ENCODE measurements at places on chromosomes 11 and 22.
A peak's percentile ranks its signal among the peaks of the same experiment; 100 is the strongest.

GRCh38 chr22:46023558-46023981, 46.6 kb upstream of the WNT7B start:
- DNase-seq, result no peak

- no peak for DNase-seq
Observed at GRCh38 chr11:74468936-74469335, 1.6 kb upstream of the KCNE3 start.

DNA sequence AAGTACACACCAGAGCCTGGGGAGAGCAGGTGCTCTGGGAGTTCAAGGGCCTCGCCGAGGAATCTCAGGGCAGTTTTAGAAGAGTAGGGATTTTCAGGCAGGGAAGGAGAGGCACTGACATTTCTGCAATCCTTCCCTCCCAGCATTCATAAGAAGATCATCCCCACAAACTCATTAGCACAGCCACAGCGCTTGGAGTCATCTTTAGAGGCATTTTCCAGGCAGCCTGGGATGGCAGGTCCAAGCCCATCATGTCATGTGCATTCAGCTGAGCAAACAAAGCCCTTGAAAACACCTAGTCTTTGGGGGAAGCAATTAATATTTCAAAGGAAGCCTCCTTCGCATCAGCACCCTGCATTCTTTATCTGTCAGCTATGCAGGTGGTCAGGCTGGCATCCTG, 43.8 kb downstream of the MAP6 start:
- no peak for DNase-seq

- no peak for DNase-seq
Observed at GRCh38 chr11:28858076-28858475, 749.9 kb downstream of the METTL15 start.

DNA sequence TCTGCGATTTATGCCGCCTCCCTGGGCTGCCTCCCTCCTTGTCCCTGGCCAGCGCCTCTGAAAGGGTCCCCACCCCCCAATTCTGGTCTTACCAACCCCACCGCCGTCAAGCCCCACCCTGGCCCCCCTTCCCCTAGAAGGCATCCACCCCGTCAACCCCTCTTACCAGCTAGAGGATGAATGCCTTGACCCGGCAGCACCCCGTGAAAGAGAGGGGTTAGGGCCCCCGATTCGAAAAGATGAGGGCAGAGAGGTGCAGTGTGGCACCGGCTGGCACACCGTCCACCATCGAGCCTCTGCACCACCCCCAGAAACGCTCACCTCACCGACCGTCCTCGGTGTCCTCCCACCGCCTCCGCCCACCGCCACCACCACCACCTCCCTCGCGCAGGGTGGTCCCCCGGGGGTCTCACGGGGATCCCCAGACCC, 559 bp downstream of the ELFN2 start:
- no peak for DNase-seq

DNA sequence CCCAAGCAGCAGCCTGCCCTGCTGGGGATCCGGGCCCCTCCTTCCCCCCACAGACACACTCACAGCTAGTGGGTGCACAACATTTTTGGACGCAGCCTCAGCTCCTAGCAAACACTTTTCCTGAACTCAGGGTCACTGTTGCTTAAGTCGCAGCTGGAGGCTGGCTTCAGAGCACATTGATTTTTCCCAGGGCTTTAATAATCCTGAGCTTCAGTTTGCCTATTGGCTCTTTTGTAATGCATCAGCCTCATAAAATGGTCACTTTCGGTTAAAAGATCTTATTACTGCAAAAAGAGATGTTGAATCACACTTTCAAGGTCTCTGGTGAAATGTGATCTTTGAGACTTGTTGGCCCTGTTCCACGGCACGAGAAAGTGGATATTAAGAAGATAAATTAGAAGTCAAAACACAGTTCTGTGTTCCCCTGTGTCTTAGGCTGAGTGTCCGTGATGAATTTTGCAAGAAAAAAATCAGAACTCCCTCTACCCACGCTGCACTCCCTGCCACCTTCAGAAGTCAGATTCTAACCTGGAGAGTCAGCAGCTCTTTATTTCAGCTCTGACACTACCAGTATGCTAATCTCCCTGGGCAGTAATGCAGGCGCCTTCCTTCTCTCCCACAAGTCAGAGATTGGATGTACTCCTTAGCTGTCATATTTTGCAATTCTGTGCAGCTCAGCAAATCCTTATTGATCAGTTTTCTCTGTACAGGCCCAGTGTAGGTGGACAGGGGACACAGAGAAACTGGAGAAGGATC, 158.2 kb upstream of the E2F8 start:
- DNase-seq, result peak; percentile 54

GRCh38 chr11:11740836-11741235, 100.9 kb upstream of the USP47 start:
- DNase-seq, result no peak

DNA sequence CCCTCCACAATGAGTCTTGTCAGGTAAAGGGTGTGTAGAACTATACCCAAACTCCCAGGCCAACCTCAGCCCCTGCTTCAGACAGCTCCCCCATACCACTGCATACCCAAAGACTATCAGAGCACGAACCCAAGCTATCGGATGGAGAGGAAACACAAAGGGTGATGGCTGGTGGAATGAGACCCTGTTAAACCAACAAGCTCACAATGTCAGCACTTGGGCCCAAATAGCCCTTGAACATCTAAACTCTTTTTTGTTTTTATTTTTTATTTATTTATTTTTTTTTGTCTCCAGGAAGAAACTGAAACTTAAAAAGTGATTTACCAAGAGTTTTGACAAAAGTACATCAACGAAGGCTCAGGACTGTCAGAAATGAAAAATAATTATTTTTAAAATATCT, 10.6 kb downstream of the DGCR2 start:
- DNase-seq, result no peak

GRCh38 chr22:45583504-45583903, 80.8 kb downstream of the FBLN1 start:
- DNase-seq, result no peak

- no peak for DNase-seq
Observed at GRCh38 chr11:17927681-17928343, 85.0 kb downstream of the SERGEF start.

GRCh38 chr11:17197431-17197898, 10.3 kb downstream of the PIK3C2A start:
- DNase-seq, result no peak

- no peak for DNase-seq
Observed at GRCh38 chr11:26234451-26234850, 97.5 kb upstream of the ANO3 start.

GRCh38 chr11:101516546-101516945, 67.3 kb downstream of the TRPC6 start:
- DNase-seq, result no peak

- DNase-seq, result no peak
Observed at GRCh38 chr11:128323381-128323780, 264.0 kb downstream of the ETS1 start.

DNA sequence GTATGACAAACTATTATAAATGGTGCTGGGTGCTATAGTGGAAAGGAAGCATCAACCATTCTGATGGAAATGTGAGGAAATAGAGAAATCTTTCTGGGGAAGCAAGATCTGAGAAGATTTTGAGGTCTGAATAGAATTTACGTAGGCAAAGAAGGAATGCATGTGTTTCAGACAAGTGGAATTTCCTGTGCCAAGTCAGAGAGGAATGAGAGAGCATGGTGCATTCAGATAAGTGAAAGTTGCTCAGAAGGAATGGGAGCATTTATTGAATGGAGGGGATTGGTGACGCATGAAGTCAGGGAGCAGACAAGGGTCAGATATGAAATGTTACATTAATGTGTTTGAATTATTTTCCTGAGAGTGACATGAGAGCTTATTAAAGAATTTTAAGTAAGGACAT, 725.5 kb downstream of the METTL15 start:
- DNase-seq, result no peak

DNA sequence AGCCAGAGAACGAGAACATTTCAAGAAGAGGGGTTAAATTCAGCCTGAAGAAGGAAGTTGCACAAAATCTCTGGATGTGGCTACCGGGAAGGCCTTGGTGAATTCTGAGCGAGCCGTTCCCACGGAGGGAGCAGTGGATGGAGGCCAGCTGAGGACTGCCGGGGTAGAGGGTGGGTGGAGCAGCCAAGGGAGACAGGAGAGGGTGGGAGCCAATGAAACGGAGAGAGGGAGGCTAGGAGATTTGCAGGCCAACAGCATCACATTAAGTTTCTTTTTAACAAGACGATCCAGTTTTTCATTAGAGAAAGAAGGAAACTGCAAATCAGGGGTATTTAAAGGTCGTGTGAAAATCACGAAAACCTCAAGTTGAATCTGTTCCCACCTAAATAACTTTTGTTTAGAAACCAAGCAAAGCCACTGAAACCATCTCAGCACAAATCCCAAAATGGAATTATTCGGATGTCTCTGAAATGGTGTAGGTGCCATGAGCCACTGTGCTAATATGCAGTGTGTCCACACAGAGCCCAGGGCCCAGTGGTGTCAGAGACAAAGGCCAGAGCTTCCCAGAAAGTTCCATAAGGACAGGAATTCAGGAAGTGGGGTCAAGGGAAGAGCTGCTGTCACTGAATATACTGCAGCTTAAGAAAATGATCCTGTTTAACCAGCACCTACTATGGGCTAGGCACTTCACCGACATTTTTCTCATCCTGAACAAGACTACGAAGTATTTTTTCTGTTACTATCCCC, 59.7 kb upstream of the SLC35C1 start:
- DNase-seq, result peak; percentile 55

GRCh38 chr11:3623767-3624458, 17.9 kb downstream of the ART5 start:
- no peak for DNase-seq

GRCh38 chr11:95796501-95796900, 6.2 kb downstream of the CEP57 start:
- DNase-seq, result no peak

GRCh38 chr22:18044548-18045271, 20.3 kb upstream of the MICAL3 start:
- DNase-seq, result no peak

- DNase-seq, result no peak
Observed at GRCh38 chr22:44916281-44917231, 93.2 kb downstream of the PHF21B start.

Data from ureter (tissue), 1 donor.